Activated CD4-positive, CD25-positive, alpha-beta regulatory T cell treated with anti-CD3 and anti-CD28 coated beads, Interleukin-2, amount 50 U/mL, for 16 hours (primary cell): ENCODE measurements at places on chromosomes 5 and 9.

DNA sequence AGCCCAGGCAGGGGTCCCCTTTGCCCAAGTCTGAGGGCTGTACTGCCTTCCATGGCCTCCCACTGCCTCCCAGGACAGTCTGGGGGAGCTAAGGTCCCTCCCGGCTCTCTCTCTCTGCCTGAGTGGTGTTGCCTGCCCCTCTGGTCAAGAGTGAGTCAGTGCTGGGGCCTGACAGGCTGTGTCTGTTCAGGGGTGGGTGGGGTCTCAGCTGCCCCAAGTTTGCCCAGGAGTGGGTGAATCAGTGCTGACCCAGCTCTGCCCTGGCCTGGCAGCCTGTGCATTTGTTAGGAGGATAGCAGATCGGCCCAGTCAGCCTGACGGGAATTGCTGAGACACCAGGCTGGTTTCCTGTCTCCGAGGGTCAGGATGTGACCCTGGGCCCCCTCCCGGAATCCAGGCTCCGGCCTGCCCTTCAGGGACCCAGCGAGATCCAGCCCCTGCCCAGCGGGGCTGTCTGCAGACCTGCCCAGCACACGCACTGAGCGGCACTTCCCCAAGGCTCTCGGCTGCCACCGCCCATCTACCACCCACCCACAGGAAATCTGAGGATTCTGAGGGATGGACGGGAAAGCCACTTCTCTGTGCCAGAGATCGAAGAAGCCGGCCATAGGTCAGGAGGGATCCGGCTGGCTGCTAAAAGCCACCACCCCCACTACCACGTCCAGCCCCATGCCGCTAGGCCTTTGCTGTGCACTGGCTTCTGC lies 15.9 kb downstream of the ENG start:
- DNase-seq, result no peak

GRCh38 chr9:124231095-124231737 lies 26.5 kb upstream of the NEK6 start:
- no peak for DNase-seq

- no peak for DNase-seq
Measured at GRCh38 chr5:133322743-133323142, 270.9 kb downstream of the HSPA4 start.

- no peak for DNase-seq
Measured at GRCh38 chr5:44770780-44771717, 37.7 kb upstream of the MRPS30 start.

DNA sequence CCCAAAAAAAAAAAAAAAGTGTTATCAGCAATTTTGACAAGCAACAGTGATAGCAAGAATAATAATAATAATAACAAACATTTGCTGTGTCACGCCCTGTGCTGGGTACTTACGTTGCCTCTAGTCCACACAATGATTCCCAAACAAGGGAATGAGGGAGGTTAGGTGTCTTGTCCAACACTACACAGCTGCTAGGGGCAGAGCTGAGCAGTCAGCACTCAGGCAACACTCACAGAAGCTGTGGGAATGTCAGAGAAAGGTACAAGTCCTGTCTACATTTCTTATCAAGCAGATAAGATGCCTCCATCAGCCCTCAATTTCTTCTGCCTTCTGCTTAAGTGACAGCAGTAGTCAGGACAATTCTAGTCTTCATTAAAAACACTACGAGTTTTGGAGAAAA lies 111.0 kb downstream of the DNAH5 start:
- DNase-seq, result no peak

- no peak for DNase-seq
Measured at GRCh38 chr5:87097664-87098063, 170.0 kb upstream of the RASA1 start.

GRCh38 chr5:151738125-151738848 lies 20.1 kb downstream of the ATOX1 start:
- no peak for DNase-seq

- no peak for DNase-seq
Measured at GRCh38 chr9:114803479-114804265, 2.2 kb downstream of the TNFSF15 start.

- DNase-seq, result no peak
Measured at GRCh38 chr9:90891308-90892040, 89.9 kb downstream of the SYK start.

- DNase-seq, result no peak
Measured at GRCh38 chr5:103114440-103114839, 5.5 kb downstream of the GIN1 start.

DNA sequence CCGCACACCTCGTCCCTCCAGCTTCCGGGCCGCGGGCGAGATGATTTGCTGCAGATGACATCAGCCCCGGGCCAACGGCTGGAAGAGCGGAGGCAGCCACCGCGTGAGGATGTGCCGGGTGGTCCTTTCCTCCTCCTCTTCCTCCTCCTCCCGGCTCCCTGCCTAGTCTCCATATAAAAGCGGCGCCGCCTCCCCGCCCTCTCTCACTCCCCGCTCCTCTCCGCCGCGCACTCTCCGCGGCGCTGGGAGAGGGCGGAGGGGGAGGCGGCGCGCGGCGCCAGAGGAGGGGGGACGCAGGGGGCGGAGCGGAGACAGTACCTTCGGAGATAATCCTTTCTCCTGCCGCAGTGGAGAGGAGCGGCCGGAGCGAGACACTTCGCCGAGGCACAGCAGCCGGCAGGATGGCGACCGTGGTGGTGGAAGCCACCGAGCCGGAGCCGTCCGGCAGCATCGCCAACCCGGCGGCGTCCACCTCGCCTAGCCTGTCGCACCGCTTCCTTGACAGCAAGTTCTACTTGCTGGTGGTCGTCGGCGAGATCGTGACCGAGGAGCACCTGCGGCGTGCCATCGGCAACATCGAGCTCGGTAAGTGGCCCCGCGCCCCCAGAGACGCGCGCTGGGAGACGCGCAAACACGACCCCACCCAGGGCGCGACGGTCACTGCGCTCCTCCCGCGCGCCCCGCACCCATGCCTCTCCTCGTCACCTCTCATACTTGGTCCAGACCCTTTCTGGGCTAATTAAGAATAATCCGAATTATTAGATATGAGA lies at the start of gene MAP1B:
Gene MAP1B (plus strand): TSS at position 345 of the 770 bp plus-strand sequence. CDS start 57 bp downstream, at position 402.
- DNase-seq, result no peak

DNA sequence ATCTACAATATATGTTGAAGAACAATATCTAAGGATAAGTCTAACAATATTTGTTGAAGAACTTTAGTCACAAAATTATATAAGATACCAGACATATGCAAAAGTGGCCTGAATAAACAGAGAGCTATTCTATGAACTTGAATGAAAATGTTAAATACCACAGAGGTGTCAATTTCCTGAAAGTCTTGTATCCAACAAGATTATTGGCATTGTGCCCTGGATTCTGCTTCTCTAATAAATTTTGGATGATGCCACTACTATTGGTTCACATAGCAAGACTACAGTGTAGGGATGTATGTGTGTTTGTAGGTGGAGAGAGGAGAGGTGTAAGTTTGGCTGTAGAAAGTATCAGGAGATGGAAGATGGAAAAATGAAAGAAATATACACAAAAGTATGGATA lies 731.8 kb upstream of the RGMB start:
- DNase-seq, result no peak

DNA sequence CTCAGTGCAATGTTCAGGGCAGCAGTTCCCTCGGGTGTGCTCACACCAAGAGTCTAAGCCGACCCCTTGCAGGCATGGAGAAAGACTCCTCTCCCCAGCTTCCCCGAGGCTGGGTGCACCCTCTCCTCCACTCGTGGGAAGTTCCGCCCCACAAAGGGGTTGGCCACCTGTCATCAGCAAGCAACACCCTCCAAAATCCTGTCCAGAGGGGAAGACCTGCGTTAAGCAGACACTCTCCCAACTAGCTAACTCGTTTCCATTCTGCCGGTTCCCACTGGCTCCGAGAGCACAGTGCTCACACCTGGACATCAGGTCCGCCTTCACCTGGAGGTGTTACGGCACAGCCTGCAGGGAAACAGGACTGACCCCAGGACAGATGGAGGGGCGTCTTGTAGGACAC lies 117.9 kb upstream of the IRX4 start:
- DNase-seq, result no peak

DNA sequence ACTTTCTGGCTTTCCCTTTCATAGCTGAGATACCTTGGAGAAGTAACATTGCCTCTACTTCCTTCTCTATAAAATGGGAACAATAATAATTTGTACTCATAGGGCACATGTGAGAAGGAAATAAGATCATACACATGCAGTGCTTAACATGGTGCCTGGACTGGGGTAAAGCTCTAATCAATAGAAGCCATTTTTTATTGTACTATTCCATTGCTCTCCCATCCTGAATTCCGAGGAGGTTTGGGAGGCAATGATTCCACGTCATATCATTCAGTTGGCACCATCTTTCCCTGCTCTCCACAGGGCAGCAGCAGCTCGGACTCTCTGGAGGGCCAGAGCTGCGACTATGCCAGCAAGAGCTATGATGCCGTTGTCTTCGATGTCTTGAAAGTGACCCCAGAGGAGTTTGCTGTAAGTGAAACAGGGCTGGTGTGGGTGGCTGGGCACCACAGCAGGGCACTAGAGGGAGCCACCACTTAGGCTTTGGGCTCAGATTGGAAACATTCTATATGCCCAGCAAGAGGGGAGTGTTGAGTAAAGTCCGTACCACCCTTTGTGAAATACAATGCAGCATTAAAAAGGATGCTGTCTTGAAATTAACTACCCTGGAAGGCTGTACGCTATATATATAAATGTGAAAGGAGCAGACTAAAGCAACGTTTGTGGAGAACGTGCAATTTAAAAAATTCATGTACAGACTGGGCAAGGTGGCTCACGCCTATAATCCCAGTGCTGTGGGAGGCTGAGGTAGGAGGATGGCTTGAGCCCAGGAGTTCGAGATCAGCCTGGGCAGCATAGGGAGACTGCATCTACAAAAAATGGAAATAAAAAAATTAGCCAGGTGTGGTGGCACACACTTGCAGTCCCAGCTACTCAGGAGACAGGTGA lies 51.2 kb downstream of the RALGPS1 start:
- no peak for DNase-seq

DNA sequence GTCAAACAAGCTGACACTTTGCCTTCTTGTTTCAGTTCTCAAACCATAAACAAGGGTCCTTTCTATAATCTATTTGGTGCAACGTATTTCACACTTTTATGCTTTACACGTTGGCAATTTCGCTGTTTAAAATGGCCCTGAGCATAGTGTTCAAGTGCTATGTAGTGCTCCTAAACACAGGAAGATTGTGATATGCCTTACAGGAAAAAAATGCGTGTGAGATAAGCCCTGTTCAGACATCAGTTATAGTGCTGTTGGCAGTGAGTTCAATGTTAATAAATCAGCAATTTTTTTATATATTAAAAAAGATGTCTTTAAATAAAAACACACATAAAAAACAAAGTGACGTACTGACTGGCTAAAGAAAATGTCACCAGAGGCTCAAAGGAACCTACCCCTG lies 23.9 kb downstream of the CLINT1 start:
- no peak for DNase-seq

DNA sequence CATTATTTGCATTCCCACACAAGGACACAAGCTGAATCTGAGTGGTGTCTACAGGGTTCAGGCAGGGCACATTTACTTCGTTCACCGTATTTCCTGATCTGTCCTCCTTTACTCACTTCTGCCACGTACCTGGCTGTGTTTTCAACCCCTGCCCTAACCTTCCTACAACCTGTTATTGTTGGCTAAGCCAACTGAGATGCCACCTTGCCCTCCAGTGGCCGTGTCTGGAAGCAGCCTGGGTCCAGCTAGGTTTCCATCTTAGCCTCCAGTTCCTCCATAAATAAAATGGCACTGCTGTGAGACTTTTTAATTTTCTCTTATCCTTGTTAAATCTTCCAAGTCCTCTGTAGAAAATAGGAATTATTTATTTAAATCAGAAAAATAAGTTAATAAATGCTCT lies 64.8 kb downstream of the ATP10B start:
- no peak for DNase-seq

DNA sequence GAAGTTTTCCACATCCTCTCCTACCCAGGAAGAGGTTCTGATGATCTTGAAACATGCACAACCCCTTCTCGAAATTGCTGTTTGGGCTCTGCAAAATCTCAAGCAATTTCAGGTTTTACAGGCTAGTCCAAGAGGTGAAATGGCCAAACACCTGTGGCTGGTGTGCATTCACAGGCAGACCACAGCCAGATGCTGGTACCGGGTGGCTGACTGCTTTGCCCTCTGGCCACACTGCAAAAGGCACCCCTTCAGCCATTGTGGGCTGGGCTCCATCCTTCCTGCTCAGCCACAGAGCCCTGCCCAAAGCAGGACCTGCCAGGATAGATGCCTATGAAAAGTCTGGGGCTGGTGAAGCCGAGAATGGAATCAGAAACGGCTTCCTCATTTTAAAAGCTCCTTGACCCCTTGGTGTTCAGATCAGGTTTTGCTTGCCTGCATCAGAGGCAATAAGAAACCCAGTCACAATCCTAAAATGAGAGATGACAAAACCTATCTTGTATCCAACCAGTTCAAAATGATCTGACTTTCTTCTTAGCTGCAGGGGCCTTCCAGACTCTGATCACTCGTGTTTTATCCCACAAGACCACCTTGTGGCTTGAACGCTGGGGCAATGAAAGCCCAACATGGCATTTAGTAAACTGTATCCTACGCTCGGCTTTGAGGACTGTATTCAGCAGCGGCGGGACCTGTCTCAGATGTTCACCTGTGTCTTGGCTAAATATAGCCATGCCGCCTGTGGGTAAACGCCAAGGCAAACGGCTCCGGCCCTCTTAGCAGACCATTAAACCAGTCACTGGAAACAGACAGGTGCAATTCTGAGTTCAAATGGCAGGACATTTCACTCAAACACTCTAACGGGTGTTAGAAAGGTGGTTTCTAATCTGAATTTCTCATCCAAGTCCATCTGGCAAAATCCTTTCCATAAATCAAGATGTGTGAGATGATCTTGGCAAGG lies 49.6 kb downstream of the EPB41L4B start:
- DNase-seq, result no peak

GRCh38 chr9:110579862-110580219 lies 300 bp upstream of the SVEP1 start:
- no peak for DNase-seq

DNA sequence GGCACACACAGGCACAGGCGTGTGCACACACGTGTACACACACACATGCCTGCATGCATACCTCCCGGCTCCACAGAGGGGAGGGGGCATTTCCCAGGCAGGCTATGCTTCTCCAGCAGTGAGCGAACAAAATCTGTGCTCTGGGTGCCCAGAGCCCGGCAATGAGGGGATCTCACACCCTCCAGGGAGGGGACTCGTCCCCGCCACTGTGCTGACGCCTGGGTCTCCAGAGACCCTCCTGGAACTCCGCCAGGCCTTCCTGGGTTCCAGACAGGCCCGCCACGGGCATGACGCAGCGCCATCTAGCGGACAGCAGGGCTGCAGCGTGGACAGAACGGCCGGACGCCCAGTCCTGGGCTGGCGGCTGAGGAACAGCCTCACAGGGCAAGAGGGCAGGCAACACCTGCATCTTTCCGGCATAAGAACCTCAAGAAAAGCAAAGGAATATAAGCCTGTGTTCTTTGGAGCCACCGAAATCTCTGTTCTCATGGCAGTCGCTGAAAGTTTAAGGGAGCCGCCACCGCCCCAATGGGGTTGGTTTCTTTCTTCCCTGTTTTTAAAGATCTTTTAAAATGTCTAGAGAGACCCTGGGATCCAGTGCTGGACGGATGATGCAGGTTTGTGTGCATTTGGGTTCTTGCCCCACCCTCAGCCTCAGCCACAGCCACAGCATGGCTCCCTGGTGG lies 135.6 kb upstream of the PPP1R26 start:
- DNase-seq, result peak; percentile 4
